ENCODE measurements at places on chromosomes 12 and 14. TPM values are rescaled to one million over a fixed set of nuclear protein-coding genes. Genes with fewer than 3 reads are reported as not detected.

Gene GZMH
- polyA plus RNA-seq: 2.6 TPM

Gene KRT83
- polyA plus RNA-seq: not detected

Gene MYO1H
- polyA plus RNA-seq: not detected

Gene RDH12
- polyA plus RNA-seq: 0.50 TPM

Gene RNU6-7
- polyA plus RNA-seq: not detected

Gene TSPAN8
- polyA plus RNA-seq: 16.2 TPM

Gene TBX3
- 5.1 TPM for polyA plus RNA-seq

Gene CCDC77
- polyA plus RNA-seq: 9.9 TPM

Gene GLI1
- 0.25 TPM for polyA plus RNA-seq

Gene WSCD2
- 0.75 TPM for polyA plus RNA-seq

Gene GOLGA5
- polyA plus RNA-seq: 31.8 TPM

Gene MEG3
- 454 TPM for polyA plus RNA-seq

Gene TESPA1
- polyA plus RNA-seq: 0.26 TPM

Gene SMOC1
- polyA plus RNA-seq: 2.3 TPM

Gene KCNK13
- 0.26 TPM for polyA plus RNA-seq

GRCh38 chr12:26953447-26953846, 15.2 kb downstream of the FGFR1OP2 start:
- peak; percentile 59 for DNase-seq

DNA sequence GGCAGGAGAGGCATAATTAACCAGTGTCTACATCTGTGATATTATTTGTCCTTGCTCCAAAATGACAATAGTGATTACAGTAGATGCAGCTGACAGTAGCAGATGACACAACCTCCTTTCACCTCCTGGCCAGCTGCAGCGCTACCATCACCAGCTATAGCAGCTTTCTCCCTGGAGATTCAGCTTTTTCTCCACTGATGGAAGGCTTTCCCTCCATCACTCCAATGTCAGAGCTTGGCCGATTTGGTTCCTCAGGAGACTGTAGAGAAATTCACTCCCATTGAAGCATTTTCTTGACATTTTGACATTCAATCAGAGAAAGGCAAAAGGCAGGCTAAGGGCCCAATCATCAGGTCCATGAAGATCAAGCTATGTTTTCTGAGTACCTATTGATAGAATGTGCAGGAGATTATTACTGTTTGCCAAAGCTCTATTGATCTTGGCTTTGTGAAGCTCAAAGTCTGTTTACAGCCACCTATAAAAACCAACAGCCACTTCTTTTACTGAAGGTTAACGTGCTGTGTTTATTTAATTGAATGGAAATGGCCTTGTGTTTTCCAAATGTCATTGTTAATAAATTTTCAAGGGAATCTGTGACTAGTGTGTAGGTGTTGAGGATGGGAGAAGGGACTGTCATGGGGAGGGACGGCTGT, 785.1 kb downstream of the DIO2 start:
- no peak for DNase-seq

GRCh38 chr12:88725592-88726143, 145.4 kb upstream of the KITLG start:
- DNase-seq: no peak

- DNase-seq: no peak
Measured at GRCh38 chr14:88695870-88696269, 96.9 kb downstream of the EML5 start.

DNA sequence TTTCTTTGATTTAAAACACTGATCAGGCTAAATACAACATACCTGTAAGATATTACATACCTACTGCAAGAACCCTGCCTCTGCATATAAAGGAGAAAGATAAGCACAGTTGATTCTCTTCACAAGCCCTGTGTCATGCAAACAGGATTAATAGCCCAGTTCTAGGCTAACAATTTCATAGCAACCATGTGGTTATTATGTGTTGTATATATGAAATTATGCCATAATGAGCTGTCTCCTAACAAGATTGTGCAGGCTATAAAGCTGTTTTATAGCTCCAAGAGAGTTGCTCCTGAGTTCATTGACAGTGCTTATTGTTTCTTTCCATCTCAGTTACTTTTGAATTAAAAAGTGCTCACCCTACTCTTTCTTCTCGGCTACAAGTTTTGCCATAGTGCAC, 609.3 kb downstream of the DIO2 start:
- DNase-seq: no peak

DNA sequence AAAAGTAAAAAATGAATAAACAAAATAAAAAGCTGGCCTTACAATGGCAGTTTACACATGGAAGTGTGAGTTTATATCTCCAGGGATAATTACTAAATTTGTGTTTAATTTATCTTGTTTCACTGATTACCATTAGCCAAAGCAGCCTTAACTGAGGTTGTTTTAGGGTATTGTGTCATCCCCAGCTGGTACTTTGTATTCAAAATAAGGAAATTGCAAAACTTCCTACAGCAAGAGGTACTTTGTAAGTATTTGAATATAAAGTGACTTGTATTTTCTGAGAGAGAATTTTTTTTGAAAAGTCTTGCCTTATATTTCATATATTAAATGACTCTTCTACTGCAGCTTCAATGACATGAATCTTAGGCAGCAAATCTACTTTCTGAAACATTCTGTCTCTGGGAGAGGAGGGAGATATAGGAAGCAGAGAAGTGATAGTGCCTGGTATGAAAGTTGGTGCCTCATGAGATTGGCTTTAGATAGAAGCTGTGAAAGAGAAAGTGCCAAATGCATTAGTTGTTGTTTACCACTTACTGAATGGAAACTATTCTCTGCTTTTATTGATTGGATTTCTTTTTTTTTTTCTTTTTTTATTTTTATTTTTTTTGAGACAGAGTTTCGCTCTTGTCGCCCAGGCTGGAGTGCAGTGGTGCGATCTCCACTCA, 6.7 kb downstream of the FNTB start:
- DNase-seq: no peak

DNA sequence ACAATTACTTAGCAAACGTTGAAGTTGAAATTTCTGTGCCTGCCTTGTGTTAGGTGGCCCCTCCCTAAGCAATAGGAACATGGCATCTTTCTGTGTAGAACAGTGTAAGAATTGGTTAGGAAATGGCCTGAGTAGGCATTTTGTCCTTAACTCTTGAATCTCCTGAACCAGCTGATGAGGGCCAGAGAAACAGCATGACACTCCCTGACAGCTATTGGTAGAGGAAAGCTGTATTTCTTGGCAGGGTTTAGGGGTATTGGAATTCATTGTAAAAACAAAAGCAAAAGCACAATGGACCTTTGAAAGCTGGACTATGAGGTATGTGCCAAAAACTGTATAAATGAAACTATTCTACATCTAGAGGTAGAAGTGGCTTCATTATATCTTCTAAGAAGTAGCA, 40.6 kb upstream of the LRTM2 start:
- DNase-seq: no peak

- DNase-seq: no peak
Measured at GRCh38 chr14:69528143-69528542, 43.6 kb downstream of the PLEKHD1 start.

- no peak for DNase-seq
Measured at GRCh38 chr14:53034688-53035230, 83.9 kb upstream of the FERMT2 start.

DNA sequence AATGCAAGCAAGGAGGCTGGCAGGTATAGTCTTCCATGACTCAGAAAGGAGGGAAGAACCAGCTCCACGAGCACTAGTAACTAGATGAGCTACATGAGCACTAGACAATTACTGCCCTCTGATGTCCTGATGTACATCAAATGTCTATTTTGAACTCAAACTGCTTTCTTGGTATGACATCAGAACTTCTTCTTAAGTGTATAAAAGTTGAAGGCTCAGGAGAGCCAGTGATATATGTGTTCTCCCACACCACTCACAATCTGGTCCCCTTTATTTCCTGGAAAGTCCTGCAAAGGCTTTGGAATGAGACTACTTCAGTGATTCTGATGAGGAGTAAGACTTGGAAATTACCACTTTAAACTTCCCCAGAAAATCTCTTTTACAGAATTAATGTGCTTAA, 18.5 kb upstream of the DHRS7 start:
- DNase-seq: no peak

DNA sequence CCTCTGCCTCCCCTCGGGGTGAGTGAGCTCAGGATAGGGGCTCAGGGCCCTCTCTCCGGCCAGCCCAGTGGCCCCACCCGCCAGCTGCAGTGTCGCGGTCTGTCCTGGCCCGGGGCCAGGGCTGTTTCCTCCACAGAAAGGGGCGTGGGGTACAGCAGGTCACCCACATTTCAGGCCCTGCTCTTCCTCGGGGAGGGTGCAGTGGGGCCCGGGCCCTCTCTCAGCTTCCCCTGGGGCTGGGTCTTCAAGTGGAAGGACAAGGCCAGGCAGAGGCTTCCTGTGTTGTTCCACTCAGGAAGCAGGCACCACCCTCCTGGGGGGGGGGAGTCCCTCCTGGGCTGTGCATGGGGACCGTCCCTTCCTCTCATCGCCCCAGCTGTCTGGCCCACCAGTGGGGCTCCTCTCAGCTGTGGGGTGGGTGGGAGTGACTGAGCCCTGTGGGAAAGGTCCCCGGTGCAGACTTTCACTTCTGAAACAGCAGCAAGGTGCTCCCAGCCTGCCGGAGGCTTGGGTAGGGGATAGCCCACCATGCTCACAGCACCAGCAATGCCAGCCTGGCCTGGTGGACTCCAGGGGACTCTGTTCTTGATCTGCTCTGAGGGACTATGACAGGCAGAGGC, 3.7 kb downstream of the GPR132 start:
- peak; percentile 61 for DNase-seq

- DNase-seq: no peak
Measured at GRCh38 chr14:60303745-60304144, 54.7 kb downstream of the PPM1A start.

- no peak for DNase-seq
Measured at GRCh38 chr14:91835197-91835919, 32.0 kb downstream of the TC2N start.

DNA sequence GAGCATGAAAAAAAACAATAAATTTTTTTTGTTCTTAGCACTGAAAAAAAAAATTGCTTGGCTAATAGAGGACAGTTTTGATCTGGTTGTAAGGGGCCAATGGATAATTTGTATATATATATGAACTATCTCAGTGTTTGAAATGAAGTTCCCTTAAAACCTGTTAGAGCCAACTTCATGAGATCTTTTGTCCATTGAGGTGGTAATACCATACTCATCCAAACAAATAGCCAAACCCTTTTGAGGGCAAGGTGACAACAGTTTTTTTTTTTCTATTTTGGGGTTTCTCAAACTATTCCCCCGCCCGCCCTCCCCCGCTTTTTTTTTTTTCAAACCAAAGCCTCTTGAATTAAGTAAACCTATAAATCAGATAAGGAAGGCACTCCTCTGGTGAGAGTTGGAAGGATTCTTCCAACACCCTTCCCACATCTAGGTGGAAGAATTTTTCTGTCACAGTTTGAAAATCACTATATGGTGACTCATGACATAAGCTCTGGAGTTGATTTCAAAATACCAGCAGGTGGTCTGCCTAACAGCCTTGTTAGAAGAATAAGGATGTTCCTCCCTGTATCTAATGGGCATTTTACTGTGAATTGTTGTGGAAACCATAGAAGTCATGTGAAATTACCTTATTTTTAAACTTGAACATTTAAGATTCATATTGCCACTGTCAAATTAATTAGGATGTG, 10.2 kb downstream of the ARHGAP5 start:
- DNase-seq: no peak

DNA sequence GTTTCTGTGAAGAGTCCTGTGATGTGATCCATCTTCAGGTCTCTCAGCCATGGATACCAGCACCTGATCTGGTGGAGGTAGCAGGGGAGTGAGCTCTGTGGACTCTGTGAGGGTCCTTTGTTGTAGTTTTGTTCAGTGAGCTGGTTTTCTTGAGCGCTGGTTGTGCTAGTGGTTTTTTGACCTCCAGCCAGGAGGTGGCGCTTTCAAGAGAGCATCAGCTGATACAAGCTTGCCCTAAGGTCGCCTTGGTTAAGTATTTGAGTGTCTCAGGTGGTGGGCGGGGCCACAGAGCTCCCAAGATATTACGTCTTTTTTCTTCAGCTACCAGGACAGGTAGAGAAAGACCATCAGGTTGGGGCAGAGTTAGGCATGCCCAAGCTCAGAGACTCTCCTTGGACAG, 139.7 kb downstream of the TTLL5 start:
- DNase-seq: no peak

DNA sequence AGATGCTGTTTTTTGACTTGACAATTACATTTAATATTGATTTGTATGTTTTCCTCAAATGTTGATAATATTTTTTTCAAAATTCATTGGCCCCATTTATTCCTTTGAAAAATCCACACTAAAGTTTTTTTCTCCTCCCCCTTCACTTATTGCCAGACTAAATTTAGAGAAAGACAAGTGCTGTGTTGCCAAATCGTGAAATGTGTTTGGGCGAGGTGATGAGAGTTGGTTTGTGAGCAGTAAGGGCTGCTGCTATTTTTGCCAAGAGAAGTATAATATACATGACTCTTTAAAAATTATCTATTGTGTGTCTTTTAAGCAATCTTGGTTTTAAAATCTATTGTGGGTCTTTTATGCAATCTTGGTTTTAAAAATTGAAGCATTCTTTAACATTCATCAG, 188.9 kb downstream of the PPFIA2 start:
- DNase-seq: no peak

DNA sequence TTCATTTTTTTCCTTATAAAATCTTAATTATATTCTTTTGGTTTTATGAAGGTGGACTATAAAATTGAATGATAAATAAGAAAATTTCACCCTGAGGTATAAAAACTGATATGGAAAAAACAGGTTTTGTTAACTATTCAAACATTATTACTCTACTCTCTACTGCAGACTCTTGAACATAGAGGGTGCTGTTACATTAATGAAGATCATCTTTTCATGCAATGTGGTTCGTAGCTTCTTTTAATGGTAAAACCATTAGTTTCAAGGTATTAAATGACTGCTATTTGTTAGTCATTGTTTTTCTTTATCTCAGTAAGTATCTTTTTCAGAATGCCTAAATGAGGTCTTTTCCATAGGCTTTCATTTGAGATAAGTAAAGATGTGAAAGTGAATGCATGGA, 510.4 kb downstream of the SLC16A7 start:
- no peak for DNase-seq

DNA sequence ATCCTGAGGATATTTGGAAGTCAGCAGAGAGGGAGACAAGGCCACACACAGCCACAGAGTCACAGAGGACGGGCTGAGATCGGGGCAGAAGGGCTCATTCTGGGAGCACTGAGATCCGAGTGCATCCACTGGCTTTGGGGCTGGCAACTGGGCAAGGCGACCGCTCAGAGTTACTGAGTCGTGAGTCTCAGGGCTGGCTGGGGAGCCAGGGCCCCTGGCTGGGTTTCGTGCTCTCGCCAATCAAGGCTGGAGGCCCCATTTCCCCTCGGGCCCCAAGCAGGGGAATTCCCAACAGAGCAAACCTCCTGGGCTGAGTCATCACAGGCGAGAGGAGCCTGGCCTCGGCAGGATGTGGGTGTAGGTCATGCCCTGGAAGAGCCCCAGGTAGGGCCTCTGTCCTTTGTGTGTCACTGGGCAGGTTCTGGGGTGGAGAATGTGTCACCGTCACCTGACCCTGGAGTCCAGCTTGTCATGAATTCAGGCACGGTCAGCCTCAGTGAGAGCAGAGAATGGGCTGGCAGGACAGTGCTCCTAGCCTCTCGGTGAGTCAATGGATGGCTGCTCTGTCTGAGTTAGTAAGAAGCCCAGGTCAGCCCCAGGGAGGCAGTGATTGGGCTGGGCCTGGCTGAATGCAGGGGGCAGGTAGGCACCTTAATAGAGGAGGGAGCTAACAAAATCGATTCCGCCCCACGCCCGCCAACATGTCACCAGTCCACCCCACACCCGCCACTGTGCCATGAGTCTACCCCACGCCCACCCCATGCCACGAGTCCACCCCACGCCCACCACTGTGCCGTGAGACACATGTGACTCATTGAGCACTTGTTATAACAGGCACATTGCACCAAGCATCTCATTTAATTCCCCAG, 16.9 kb downstream of the ASB2 start:
- peak; percentile 84 for DNase-seq

- no peak for DNase-seq
Measured at GRCh38 chr14:47102472-47102871, 450.9 kb upstream of the RPL10L start.

GRCh38 chr14:33908540-33909223, 42.2 kb downstream of the EGLN3 start:
- DNase-seq: no peak
